NCI-H2081 treated with DMSO at 0.1 percent for 48 hours (cell line): ENCODE measurements at places on chromosomes 4 and X.

DNA sequence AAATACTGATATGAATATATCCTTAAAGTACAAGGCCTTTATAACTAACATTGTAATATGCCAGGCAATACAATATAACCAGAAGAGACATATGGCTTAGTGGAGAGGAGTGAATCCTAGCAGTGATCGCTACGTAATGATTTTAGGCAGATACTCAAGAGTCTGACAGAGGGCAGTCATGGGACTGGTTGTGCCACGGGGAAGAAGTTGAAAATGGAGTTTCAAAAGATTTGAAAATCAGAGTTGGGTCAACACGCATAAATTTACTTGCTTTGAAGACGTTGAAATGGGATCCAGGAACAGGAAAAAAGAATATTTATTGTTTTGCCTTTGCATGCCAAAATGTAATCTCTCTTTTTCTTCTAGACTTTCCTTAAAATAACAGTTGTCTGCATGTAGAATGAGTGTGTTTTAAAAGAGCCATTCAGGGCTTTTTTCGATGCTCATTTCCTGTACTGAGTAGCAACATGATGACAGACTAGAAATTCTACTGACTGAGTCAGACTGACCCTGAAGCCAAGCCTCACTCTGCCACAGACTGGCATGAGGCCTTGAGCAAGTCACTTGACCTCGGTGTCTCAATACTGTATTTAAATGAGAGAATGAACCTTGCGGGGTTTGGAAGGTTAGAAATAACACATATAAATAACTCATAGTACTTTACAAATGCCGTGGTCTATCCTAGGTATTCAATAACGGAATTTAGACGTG is 8.1 kb upstream of the SMS start:
- DNase-seq = no peak

DNA sequence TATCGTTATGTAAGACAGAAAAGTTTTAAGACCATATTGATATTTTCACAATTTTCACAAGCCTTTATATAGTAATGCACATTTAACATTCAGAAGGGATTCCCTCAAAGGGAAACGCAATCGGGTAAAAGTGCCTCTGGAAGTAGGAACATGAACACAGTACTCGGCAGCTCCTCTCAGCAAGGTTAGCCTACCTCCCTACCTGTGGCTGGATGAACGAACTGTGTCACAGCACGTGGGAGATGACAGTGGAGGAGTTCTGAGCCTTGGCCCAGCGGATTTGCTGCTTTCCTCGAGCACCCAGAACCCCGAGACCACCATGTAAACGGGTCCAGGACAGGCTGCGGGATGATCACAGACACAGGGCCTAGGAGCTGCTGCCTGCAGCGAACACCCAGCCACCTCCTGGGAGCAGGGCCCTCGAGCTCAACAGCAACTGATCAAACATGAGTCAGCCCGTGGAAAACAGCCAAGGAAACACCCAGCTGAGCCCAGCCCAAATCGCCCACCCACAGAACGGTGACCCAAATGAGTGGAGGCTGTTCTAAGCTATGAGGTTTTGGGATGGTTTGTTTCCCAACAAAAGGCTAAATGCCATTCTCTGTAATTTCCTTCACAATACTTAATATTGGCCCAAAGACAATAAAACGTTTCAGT is 30.4 kb downstream of the FAT1 start:
- no peak for DNase-seq

DNA sequence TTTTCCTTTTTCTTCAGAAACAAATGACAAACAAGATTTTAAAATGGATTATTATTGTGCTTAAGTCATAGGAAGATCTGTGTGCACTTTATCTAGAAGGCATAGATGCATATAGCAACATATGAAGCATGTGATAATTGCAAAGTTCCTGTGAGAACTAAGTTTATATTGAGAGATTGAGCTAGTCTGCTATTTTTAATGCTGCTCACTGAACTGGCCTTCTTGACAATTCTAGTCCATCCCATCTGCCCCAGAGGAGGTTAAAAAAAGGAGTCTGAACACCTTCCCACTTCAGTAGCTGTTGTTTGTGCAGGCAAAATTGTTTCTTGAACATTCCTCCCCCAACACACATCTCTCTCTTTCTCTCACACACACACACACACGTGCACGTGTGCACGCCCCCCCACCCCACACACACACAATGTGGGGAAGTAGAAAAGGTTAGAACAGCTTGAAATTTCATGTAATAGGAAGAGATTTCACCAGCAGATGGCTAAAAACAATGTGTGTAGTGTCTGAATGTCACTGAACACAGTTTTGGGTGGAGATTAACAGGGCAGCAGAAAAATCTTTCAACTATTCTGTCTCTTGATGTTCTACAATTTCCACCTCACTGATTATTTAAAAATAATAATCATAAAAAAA is 108.0 kb downstream of the GPM6A start:
- no peak for DNase-seq

- DNase-seq = no peak
These were observed 123.2 kb downstream of the RPS6KA6 start for GRCh38 chrX:84064814-84065213.
